ENCODE measurements at places on chromosomes 3 and 15.

DNA sequence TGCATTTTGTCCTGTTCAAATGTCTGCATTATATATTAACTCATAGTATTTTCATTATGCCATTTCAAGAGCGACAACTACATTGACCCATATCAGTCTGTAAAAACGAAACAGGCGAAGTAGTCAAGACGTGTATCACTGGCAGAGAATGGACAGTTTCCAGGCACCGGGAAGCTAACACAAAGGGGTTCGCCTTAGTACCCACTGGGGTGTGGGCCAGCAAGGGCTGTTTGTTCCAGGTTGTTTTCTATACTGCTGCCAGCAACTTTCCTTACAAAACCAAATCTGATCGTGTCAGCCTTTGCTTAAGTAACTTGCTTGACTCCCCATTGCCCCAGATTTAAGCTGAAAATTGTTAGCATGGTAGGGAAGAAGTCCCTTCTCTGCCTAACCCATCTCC is 87.1 kb downstream of the CGNL1 start:
- no peak for DNase-seq

DNA sequence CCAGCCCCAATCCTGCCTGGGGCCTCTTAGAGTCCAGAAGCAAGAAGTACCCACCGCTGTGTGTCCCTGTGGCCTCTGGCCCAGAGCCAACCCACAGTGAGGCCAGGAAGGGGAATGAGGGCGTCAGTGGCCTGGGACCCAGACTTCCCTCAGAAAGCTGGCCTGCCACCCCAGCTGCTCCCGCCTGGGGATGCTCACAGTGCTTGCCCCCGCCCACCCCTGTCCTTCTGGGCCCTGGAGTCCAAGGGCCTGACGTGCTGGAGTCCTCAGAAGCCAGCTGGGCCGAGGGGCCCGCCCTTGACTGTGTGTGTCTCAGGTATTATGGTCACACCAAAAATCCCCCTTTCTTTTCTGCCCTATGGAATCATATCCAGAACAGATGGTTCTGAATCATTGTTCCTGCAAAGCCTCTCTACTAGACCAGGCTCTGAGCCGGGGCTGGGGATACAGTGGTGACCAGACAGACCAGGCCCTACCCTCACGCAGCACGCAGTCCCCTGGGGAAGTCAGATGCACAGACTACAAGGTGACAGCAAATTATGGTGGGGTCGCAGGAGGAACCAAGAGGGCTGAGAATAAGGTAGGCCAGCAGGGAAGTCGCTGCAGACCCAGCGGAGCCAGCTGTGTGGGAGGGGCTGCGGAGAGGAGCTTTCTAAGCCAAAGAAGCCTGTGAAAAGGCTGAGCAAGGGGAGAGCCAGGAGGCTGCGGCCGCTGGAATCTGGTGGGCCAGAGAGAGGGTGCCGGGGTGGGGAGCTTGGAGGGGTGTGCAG is 99.1 kb downstream of the VGLL4 start:
- no peak for DNase-seq

DNA sequence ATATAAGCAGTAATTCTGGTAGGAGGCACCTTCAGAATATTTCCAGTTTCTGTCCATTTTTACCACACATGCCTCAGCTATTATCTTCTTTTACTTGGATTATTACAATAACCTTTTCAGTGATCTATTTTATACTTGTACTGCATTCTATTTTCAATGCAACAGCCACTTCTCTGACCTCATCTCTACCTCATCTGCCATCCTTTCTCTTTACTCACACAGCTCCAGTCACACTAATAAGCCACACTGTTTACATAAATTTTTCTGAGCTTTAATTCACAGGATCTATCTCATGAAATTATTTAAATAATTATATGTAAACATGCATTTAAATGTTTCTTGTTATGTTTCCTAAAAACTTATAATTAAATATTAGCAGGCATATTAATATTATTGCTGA is 47.3 kb upstream of the BCHE start:
- DNase-seq: no peak

- DNase-seq: no peak
These were observed 2.0 kb upstream of the NR1I2 start for GRCh38 chr3:119779731-119780383.

GRCh38 chr3:156974931-156975330 is 148.8 kb downstream of the LEKR1 start:
- DNase-seq: no peak

DNA sequence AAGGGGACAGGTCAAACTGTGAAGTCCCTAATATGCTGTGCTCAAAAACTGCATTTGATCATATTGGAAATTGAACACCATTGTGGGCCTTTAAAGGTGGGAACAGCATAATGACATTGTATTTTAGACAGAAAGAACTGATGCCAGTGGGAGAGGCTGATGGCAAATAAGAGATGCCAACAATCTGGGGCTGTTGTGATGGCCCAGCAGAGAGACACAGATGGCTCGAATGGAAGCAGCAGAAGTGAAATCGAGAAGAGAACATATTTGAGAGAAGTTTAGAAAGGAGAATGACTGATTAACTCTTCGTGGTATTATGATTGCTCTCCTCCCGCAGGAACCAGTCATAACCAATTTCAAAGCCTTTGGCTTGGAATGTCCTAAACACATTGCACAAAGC is 382.9 kb downstream of the MECOM start:
- DNase-seq: no peak

- no peak for DNase-seq
These were observed 200.3 kb downstream of the ZNF621 start for GRCh38 chr3:40725031-40725430.

DNA sequence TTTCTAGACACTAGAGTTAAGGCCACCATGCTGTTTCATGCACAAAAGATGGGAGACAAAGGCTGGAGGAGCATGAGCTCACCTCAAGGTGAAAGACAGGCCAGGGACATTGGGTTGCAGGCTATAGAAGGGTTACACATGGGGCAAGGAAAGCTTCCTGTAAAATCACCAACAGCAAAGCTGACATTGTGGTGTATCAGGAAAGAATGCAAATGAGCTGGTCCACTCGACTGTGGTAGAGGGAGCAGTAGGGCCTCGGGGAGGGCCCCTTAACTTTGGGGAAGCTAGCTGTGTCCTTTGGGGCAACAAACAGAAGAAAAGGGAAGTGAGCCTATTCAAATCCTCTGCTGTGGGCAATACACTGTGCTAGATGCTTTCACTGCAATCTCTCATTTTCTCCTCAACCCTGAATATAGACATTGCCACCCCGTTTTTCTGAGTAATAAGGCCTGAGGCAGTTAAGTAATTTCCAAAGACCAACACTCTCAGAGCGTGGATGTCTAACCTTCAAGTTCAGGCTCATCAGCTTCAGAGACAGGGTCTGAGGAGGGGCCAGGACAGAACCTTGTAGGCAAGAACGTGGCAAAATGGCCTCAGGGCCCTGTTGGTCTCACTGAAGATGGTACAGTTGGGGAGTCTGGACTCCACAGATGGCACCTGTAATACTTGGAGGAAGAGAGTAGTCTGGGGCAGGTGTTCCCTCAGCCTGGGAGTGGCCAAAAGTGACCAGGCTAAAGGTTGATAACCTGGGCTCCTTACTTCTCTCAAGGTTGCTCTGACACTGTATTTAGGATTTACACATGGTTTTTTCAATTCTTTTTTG is 24.1 kb downstream of the CX3CR1 start:
- no peak for DNase-seq

DNA sequence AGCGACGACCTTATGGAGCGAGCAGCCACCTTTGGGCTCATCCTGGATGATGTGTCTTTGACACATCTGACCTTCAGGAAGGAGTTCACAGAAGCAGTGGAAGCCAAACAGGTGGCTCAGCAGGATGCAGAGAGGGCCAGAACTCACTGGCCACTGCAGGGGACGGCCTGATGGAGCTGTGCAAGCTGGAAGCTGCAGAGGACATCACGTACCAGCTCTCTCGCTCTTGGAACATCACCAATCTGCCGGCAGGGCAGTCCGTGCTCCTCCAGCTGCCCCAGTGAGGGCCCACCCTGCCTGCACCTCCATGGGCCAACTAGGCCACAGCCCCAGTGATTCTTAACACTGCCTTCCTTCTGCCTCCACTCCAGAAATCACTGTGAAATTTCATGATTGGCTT is 10.4 kb downstream of the NR1I2 start:
- no peak for DNase-seq

- DNase-seq: no peak
These were observed 35.0 kb downstream of the RAB11A start for GRCh38 chr15:65904301-65904700.

GRCh38 chr15:48297668-48298067 is 33.6 kb upstream of the DUT start:
- DNase-seq: no peak

- no peak for DNase-seq
These were observed 13.6 kb upstream of the SRP14 start for GRCh38 chr15:40052604-40053003.

GRCh38 chr3:31772758-31773473 is 208.1 kb downstream of the OSBPL10 start:
- no peak for DNase-seq

DNA sequence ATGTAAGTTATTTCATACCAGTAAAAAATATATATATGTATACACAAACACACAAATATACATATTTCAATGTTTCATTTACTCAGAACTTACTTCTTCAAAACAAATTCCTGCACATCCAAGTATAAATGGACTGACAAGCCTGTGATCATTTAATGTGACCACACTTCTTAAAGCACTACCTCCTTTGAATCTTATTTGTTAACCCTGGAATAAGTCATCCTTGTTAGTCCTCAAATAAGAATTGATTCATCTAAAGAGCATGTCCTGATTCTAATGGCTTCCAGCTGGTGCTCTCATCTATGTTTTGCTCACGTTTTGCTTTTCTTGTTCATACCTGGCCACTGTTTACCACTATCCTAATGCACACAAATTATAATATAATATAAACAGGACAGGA is 103.9 kb upstream of the UBP1 start:
- no peak for DNase-seq

DNA sequence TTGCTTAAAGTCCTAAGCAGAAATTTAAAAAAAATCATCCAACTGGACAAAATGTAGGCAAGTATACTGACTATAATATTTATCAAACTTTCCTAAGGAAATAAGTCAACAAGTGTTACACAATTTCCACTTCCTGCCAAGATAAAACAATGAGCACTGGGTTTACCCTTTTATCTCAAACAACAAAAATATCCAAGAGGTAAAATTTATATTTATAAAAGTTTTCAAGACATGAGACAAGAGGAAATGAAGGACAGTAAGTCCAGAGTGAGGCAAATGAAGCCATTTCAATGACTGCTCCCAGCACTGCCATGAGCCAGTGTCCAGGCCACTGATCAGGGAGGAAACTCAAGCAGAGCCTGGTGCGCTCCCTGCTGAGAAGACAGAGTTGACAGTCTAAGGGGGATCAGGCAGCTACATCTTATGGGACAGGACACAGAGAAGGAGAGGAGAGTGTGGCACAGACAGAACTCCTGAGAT is 439.4 kb downstream of the RAP2B start:
- no peak for DNase-seq

DNA sequence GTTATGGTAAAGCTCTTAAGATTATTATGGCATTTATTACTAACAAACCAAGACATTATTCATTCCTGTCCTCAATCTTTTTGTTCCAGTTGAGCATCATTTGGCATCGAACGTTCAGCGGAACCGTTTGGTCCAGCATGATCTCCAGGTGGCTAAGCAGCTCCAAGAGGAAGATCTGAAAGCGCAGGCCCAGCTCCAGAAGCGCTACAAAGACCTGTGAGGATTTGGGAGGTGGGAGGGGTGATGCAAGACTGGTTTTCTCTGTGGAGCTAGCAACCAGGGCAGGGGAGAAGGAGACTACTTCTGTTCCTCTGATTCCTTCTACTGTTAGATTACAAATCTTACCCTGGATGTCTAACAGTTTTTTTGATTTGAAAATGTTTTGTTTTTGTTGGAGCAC is 27.6 kb upstream of the UTS2B start:
- DNase-seq: no peak

- no peak for DNase-seq
These were observed 10.8 kb downstream of the BHLHE40 start for GRCh38 chr3:4990069-4990468.

DNA sequence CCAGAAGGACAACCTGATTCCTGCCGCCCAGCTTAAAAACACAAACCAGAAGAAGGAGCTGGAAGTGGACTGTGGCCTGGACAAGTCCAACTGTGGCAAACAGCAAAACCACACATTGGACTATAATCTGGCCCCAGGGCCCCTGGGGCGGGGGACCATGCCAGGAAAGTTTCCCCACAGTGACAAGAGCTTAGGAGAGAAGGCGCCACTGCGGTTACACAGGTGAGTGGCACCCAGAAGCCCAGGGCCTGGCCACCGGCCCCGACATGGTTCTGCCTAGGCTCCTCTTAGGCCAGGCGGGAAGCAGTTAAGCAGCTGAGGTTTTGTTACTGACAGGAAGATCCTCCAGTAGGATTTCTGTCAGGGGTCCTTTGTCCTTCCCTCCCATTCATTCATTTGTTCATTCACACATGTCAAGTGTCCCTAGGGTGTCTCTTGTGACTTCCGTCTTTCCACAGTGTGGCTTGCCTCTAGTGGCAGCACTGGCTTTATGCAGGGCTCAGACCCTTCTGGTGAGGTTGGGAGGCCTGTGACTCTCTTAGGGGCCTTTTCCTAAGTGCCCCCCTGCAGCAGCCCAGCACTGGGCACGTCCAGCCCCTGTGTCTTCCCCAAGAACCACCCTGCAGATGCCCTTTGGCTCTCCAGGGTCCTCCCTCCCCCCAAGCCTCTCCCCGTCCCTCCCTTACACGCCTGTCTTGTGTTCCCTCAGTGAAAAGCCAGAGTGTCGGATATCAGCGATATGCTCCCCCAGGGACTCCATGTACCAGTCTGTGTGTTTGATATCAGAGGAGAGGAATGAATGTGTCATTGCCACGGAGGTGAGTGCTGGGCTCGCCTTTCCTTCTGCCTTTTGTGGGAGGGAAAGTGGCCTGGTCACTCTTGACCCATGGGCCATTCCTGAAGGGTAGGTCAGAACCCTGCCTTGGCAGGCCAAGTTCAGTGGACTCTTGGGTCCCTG is 7.8 kb downstream of the DLL4 start:
- DNase-seq: no peak

DNA sequence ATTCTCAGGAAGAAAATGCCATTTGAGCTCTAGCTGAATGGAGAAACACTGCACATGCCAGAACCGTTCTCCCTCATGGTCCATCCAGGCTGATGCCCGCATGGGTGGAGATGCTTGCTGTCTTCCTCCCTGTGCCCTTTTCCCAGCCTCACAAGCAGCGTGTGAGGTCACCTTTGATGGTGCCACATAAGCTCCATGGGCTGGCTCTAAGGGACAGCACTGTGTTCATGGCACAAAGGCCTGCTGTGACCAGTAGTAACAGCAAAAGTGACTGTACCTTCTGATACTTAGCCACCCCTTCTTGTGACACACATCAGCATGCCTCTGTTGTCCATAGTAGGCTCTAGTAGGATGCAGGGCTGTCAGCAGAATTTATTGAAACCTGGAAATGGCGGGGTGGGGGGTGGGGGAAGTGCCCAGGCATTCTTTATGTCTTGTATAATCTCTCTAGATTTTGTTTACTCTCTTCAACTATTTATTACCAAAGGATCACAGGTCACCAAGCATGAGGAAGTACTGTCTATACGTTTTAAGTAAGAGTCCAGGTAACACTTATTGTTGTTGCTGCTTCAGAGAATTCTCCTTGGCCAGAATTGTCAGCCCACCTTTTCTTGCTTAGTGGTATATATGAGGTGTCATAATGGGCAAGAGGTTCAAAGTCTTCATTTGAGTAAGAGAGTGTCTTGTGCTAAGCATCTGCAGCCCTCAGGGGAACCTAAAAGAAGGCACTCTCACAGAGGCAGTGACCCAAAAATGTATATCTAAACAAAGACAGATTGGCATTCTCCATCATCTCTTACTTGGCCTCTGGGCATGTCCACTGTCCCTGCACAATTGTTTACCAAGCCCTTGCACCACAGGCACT is 56.5 kb downstream of the RAB7A start:
- DNase-seq: no peak

GRCh38 chr15:80549654-80550053 is 145.5 kb upstream of the ABHD17C start:
- no peak for DNase-seq

Data from stimulated activated CD4-positive, alpha-beta T cell treated with anti-CD3 and anti-CD28 coated beads, Interleukin-1b, Interleukin-23, amount 100 ng/mL, for 24 hours (primary cell).